ENCODE measurements at places on chromosomes 11 and 22.

DNA sequence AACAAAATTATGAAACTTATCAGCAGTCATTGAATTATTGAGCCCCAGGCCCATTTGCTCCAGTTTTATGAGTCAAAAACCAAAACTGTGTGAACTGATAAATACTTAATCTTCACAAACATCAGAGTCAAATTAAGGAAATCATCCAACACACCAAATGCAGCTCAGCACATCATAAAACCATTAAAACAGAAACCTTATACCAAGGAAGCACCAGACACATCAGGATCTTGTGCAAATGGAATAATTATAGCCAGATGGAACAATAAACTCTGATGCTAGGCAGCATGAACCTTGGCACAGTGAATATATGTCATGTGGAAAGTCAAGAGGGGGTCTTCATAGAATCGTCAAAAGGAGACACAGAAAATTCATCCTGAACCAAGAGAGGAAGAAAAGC lies 410.7 kb upstream of the API5 start:
- no peak for DNase-seq

DNA sequence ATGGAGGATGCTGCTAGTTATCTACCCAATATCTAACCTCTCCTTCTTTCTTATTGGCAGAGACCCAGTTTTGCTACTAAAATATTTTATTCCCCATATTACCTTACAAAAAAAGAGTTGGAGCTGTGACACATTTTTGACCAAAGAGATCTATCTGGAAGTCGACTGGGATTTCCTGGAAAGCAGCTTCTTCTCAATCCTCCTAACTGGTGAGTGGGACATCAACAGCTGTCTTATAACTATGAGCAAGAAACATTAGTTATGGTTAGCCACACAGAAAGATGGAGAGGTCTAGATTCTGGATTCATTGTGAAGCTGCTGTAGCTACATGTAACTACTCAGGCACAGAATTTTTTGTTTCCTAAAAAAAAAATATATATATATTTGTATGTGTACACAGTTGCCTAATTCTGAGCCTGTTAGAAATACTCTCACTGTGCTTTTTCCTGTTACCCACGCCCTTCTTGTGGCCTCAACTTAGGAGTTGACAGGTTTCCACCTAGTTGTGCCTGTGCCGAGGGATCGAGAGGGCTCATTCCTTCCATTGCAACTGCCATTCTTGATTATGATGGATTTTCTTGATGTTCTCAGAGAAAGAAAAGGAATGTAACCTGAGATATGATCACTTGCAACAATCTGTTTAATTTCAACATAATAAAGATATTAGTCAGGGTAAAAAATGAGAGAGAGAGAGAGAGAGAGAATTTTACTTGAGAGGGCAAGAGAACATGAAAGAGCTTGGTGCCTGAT lies 142.0 kb downstream of the SLC17A6 start:
- DNase-seq, result no peak

- DNase-seq, result no peak
These were observed 43.2 kb downstream of the CD82 start for GRCh38 chr11:44608651-44608990.

- DNase-seq, result no peak
These were observed 57.0 kb downstream of the CELSR1 start for GRCh38 chr22:46480396-46480795.

- DNase-seq, result no peak
These were observed 1.9 kb downstream of the CST6 start for GRCh38 chr11:66013762-66014100.

GRCh38 chr11:69216647-69217051 lies 60.9 kb downstream of the SMIM38 start:
- no peak for DNase-seq

DNA sequence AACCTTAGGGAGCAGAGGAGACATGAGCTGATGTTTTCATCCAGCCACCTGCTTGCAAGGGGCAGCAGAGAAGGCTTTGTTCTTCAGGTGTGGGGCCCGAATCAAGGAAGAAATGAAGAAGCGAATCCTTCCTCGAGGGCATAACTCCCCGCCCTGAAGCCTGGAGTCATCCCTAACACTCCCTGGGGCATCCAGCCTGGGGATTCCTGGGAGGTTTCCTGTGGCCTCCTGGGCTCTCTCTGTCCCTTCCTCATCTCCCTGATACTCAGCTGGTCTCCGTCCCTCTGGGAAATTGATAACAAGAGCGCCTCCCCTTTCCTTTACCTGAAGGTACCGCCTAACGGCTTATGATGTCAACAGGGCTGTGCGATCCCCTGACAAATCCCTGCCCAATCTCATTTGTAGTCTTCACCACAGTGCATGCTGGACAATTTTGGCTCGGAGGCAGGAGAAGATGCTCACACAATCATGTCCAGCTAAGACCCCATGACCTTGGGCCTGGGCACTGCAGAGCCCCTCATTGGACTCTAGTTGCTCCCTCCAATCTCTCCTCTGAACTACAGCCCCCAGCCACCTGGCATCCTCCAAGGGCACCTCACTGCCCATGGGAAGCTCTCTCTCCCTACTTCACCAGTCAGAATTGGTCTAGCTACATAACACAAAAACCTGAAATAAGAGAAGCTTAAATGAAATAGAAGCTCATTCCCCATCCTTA lies 80.6 kb upstream of the RTL6 start:
- DNase-seq, result no peak

Measured in T-helper 2 cell (primary cell).